ENCODE measurements at places on chromosomes 5 and 9. TPM values are rescaled to one million over a fixed set of nuclear protein-coding genes. Genes with fewer than 3 reads are reported as not detected.

ADAM19 gene
- polyA plus RNA-seq = 0.74 TPM

PLAC8L1 gene
- polyA plus RNA-seq = 0.29 TPM

CATSPER3 gene
- polyA plus RNA-seq = 0.33 TPM

IL9 gene
- not detected for polyA plus RNA-seq

Data from HepG2 (cell line).